ENCODE measurements at places on chromosomes 13 and 19.

GRCh38 chr13:50460358-50460757 is 383.1 kb downstream of the DLEU7 start:
- no peak for DNase-seq

- peak; percentile 72 for DNase-seq
Measured at GRCh38 chr19:14118165-14119051, 846 bp upstream of the PRKACA start.

DNA sequence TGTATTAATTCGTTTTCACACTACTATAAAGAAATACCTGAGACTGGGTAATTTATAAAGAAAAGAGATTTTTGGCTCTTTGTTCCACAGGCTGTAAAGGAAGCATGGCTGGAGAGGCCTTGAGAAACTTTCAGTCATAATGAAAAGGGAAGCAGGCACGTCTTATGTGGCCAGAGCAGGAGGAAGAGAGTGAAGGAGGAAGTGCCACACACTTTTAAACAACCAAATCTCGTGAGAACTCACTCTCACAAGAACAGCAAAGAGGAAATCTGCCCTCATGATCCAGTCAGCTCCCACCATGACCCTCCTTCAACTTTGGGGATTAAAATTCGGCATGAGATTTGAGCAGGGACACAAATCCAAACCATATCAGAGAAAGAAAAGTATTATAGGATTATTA is 1255.9 kb upstream of the MIR17HG start:
- no peak for DNase-seq

- DNase-seq, result no peak
Measured at GRCh38 chr19:49333811-49334288, 1.4 kb upstream of the CD37 start.

- DNase-seq, result no peak
Measured at GRCh38 chr13:29855009-29855408, 4.6 kb upstream of the UBL3 start.

DNA sequence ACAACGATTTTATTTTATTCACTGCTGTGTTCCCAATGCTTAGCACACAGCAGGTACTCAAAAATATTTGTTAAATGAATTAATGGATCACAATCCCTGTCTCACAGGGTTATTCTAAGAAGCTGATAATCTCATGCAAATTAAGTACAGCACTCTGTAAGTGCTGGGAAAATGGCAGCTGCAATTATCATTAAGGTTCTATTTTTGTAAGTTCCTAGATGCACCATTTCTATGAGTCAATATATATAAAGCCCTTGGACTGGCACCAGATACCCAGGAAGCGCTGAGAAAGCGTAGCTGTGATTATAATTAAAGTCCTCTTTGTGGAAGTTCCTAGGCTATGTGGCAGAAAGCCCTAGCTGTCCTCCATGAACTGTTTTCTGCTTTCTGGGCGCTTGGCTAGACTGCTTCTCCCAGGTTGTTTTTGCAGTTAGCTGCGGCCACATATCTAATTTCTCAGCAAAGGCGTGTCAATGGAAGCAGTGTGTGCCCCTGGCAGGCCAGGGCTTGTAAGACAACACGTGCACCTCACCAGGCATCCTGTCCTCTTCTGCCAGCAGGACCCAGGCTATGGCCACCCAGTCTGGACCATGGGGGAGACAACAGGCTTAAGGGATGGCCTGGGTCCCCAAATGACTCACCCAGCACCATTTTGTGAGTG is 5.2 kb upstream of the SRRM5 start:
- no peak for DNase-seq

DNA sequence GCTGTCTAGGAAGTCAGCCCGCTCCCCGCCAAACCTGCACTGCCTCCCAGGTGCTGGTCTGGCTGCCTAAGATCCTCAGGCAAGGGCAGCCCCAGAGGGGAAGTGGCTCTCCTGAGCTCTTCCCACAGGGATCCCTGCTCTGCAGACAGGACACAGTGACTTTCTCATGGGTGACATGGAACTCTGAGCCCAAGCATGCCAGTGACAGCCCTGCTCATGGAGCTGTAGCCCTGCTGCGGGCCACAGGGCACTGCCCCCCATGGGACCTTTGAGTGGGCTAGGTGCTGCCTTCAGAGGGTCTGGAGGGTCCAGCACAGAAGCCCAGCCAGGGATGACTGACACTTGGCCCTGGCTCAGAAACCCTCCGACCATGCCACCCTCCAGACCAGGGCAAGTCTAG is 109.1 kb downstream of the TUBA3C start:
- no peak for DNase-seq

DNA sequence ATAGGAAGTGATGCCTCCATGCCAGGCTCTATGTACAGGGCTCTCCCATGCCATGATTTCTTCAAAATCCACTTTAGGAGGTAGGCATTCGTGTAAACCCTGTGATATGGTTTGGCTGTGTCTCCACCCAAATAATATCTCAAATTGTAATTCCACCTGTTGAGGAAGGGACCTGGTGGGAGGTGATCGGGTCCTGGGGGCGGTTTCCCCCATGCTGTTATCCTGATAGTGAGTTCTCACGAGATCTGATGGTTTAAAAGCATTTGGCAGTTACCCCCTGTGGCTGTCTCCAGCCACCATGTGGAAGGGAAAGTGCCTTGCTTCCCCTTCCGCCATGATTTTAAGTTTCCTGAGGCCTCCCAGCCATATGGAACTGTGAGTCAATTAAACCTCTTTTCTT is 8.1 kb downstream of the SARS2 start:
- no peak for DNase-seq

DNA sequence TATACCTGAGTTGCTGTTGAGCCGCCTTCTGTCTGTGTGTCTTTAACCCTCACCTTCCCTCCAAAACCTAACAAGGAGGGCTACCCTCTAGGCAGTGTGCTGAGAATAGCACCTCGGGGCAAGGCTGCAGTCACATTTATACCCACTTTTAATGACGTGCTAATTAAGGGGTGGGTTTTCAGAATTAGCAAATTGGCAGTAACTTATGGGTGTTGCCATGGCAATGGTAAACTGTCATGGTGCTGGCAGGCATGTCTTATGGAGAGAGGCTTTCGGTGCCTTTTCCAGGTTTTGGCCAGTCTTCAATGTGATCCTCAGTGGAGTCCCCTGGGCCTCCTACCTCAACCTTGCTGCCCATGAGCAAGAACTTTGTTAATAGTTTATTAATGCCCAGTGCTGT is 1.2 kb upstream of the PNMA8A start:
- no peak for DNase-seq

DNA sequence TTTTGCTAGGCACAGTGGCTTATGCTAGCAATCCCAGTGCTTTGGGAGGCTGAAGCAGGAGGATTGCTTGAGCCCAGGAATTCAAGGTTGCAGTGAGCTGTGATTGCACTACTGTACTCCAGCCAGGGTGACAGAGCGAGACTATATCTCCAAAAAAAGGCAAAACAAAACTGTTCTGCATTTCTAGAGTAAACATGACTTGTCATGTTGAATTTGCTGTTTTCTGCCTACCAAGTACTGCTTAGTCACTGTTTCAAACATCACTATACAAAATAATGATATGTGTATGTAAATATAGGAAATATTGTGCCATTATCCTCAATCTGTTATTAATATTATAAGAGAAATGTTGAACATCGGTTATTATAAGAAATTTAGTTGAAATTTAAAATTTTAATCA is 9.2 kb downstream of the RFC3 start:
- no peak for DNase-seq

DNA sequence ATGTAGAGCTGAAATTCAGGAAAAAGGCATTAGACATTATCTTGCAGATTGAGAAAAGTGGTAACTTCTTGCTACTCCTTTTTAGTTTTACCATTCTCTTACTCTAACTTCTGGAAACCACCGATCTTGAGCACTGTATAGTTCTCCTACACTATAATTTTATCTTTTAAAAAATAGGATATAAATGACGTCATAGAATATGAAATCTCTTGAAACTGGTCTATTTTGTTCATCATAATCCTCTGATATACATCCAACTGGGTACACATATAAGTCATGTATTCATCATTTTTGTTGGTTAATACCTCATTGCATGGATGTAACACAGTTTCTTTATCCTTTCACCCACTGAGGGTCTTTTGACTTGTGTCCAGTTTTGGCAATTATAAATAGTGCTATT is 629.9 kb upstream of the PRR20A start:
- DNase-seq, result no peak

- peak; percentile 81 for DNase-seq
Measured at GRCh38 chr13:75480671-75481175, 1.2 kb downstream of the TBC1D4 start.

DNA sequence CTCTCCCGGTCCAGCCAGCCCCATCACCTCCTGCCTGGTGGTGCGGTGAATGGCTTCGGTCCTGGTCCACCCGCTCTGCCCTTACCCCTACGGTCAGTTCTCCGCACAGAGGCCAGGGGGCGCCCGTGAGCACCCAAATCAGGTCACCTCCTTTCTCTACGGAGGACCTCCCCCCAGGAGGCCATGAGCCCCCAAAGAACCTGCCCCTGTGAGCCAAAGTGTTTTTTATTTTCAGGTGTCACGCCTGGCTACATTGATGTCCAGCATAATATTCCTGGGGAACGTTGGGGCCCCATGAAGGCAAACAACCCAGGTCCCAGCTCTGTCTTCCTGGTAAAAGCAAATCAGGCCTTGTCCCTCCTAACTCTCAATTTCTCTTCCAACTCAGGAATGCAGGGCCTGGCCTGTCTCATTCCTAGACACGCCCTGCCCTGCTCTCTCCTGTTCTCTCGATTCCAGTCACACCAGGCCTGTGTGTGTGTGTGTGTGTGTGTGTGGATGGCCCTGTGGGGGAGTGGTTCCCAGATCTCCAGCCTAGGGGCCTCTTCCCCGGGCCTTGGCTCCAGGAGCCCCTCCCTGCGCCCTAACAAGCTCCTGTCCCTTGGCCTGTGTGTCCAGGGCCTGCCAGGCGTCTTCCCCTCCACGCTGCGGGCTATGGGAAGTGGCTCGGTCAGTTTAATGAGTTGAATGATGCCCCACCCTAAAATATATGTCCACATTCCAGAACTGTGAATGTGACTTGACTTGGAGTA is 9.7 kb upstream of the GIPC1 start:
- DNase-seq, result peak; percentile 85

- no peak for DNase-seq
Measured at GRCh38 chr19:13411899-13412298, 94.4 kb downstream of the CACNA1A start.

- peak; percentile 48 for DNase-seq
Measured at GRCh38 chr19:45769821-45770191, 754 bp upstream of the SIX5 start.

DNA sequence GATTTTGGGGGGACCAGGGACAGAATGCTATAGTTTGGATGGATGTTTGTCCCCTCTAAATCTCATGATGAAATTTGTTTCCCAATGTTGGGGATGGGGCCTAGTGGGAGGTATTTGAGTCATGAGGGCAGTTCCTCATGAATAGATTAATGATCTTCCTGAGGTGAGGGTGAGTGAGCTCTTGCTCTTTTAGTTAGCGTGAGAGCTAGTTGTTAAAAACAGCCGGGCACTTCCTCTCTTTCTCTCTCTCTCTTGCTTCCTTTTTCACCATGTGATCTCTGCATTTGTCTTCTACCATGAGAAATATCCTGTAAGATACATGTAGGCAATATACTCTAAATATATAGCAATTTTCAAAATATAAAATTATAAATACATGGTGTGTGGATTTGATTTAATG is 290.8 kb upstream of the PCDH9 start:
- DNase-seq, result no peak

DNA sequence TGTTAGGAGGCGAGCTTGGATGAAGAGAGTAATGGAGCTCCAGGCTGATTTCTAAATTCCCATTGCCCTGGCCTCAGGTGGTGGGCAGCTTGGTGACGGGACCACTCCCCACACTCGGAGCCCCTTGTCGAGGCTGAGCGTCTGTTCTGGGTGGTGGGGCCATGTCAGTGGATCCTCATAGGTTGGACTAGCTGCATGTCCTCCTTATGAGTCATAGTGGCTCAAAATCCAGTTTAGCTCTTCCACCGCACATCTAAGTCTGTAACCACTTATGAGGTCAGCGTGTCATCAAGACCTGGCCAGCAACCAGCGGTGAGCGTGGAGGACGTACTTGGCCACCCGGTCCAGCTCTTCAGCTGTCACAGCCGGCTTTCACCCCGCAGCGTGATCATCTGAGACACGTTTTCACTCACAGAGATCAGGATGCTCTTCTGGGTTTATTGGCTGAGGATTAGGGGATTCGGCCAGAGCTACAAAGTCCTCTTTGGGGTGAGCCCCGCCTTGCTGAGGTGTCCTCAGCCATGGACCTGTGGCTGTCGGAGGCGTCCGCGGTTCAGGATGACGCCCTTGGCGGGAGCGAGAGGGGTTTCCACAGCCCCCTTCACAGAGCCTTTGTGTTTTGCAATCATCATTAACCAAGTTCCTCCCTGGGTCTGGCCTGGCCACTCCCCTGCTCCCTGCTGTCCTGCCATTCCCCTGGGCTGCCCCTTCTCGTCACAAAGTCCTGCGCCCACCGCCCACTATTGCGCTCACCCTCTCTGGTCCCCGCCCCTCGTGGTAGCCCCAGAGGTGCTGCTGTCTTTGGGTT is 41.9 kb downstream of the ADPRHL1 start:
- peak; percentile 93 for DNase-seq
